ENCODE measurements at places on chromosomes 3 and 15.

DNA sequence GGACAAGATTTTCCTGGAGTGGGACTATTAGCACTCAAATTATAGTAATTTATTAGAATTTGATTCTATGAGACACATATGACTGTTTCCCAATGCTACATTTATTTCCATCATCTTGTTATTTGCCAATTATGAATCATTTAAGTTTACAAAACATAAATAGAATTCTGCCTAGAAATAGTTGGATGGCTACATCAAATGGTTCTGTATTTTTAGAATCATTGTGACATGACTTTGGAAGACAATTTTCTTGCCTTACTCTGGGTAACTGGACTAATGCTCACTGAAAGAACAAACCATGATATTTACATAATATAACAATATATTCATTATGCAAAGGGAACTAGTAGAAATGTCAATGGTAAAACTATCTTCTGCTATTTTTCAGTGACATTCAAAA is 173.5 kb downstream of the ZIC1 start:
- no peak for DNase-seq

GRCh38 chr3:87771337-87772192 is 287.2 kb downstream of the CGGBP1 start:
- DNase-seq, result peak; percentile 74

GRCh38 chr15:33778852-33779251 is 189.4 kb upstream of the CHRM5 start:
- DNase-seq, result no peak

- DNase-seq, result no peak
These were observed 1.3 kb downstream of the ELL3 start for GRCh38 chr15:43775411-43775965.

GRCh38 chr3:160486459-160486869 is 36.9 kb upstream of the TRIM59 start:
- DNase-seq, result peak; percentile 68

GRCh38 chr3:37700466-37701248 is 161.0 kb upstream of the CTDSPL start:
- no peak for DNase-seq

DNA sequence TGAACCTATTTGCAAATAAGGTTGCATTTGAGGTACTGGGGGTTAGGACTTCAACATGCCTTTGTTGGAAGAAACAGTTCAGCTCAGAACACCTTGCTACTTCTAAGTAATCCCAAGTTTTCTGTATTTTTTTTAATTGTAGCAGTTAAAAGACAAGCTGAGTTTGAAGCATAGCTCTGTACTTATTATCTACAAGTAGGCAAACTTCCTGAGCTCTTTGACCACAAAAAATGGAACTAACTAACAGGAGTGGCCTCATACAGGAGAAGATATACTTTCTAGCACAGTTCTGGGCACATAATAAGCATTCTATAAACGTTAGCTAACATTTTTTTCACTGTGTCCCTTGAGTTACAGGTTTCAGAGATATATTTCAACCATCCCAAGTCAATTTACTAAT is 159.2 kb downstream of the CHST2 start:
- no peak for DNase-seq

GRCh38 chr3:129161860-129162271 is 1.0 kb upstream of the ISY1 start:
- peak; percentile 34 for DNase-seq

GRCh38 chr15:37902126-37902525 is 32.3 kb upstream of the TMCO5A start:
- no peak for DNase-seq

GRCh38 chr15:66789029-66790025 is 87.3 kb downstream of the SMAD6 start:
- DNase-seq, result peak; percentile 30

DNA sequence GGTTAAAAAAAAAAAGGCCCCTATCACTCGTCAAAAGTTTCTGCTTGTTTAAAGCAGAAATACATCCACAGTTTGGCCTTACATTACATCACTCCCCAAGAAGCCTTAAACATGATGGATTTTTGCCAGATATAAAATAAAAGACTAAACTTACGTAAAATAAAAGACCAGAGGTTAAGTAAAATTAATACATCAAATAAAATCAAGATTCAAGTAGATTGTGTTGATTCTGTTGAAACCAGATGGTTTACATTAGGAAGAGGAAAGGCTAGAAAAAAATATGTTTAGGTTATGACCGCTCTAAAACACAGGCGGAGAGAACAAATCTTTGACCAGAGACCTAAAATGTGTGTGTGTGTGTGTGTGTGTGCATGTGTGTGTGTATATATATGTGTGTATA is 104.1 kb downstream of the DUT start:
- DNase-seq, result no peak

DNA sequence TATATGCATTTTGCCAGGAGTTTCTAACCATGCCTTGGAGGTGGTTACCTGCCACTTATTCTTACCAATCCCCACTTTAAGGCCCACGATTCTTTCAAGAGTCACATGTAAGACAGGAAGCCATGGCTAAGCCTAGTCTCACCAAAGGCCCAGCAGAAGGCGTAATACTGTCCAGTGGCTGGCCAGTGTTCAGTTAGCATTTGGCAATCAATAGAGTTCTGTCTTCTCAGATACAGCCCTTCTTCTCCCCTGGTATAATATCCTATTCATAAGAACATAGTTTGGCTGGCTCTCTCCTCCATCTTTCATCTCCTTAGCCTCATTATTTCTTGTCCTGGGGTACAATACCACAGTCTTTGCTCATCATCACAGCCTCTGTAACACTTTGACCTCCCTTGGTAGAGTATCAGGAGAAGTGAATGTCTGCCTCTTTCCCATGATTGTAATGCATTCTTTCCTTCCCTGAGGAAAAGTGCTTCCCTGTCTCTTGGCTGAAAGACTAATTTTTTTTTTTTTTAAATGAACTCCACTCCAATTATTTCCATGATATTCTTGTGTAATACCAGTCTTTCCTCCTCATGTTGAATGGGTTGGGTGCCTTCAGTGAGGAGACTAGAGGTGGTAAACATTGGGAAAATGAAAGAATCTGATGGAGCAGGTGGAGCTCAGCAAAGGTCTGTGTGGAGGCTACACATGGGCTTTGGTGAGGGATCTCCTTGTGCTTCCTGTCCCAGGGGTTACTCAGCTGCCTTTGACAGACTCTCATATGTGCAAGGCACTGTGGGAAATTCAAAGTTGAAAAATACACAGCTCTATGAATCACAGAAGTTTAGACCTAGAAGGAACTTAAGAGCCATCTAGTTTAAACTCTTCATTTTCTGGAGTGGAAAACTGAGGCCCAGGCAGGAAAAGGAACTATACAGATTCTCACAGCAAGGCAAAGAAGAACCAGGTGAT is 218.2 kb downstream of the P3H2 start:
- no peak for DNase-seq

- no peak for DNase-seq
These were observed 268.8 kb downstream of the MEX3B start for GRCh38 chr15:81776976-81777375.

DNA sequence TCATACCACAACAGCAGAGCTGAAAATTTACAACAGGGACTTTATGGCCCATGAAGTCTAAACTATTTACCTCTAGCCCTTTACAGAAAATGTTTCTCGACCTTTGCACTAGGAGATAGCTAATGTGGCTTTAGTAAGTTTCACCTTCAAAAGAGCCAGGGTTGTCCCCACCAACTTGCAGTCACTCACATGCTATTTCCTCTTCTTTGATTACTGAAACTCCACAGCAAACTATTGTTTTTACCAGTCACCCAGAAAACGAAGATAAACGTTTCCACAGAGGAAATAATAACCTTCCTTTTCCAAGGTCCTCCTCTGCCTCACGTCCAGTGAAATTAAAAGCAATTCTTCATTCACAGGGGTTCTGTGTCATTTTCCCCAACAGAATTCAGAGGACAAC is 48.2 kb downstream of the WWTR1 start:
- DNase-seq, result no peak

DNA sequence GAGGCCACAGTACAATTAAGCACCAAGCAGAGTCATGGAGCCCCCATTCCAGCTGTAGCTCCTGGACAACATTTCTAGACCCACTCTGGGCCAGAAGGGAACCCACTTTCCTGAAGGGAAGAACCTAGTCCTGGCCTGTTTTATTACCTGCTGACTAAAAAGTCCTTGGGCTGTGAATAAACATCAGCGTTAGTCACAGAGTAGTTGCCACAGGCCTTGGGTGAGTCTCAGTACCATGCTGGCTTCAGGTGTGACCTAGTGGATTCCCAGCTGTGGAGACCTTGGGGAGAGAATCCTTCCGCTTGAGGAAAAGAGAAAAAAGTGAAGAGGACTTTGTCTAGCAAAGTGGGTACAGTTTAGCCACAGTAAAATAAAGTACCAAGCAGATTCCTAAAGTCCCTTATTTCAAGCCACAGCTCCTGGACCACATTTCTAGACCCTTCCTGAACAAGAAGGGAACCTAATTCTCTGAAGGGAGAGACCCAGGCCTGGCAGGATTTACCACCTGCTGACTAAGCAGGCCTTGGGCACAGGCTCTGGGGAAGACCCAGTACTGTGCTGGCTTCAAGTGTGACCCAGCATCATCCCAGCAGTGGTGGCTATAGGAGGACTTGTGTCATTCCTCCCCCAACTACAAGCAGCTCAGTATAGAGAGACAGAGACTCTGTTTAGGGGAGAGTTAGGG is 118.3 kb upstream of the KCNH8 start:
- DNase-seq, result no peak

GRCh38 chr3:185632996-185633395 is 46.9 kb downstream of the SENP2 start:
- DNase-seq, result no peak

DNA sequence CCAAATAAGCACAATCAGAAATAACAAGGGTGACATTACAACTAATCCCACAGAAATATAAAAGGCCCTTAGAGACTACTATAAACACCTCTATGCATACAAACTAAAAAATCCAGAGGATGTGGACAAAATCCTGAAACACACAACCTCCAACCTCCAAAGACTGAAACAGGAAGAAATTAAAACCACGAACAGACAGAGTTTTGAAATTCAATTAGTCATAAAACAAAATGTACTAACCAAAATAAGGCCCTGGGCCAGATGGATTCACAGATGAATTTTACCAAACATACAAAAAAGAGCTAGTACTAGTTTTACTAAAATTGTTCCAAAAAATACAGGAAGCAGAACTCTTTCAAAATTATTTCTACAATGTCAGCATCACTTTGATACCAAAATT is 1043.6 kb downstream of the DIPK2A start:
- DNase-seq, result no peak

- DNase-seq, result no peak
These were observed 3.1 kb downstream of the CIB1 start for GRCh38 chr15:90230610-90231009.

- no peak for DNase-seq
These were observed 172.3 kb downstream of the SLCO3A1 start for GRCh38 chr15:92025706-92026270.

GRCh38 chr3:37924453-37924852 is 62.8 kb downstream of the CTDSPL start:
- no peak for DNase-seq

DNA sequence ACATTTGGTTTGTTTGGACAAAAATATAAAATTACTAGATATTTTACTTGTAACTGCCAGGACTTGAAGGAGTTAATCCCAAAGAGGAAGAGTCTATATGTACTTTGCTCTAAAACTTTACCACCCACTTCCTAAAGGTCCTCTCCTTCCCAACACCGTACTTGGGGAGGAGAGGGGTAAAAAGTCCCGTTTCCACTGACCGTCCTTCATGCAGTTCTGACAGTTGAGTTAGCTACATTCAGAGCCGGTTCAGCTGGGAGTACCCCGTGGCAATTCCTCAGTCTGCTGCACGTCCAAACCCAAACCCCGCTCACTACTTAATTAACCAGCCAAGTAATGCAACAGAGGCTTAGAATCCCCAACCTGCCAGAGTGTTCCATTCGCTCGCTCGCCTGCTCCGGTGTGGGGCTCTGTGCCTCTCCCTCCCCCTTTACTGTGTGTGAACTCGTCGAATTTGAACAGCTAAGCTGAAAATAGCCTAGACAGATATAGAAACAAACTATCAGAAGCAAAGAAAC is 519.7 kb downstream of the FOXP1 start:
- DNase-seq, result peak; percentile 56

DNA sequence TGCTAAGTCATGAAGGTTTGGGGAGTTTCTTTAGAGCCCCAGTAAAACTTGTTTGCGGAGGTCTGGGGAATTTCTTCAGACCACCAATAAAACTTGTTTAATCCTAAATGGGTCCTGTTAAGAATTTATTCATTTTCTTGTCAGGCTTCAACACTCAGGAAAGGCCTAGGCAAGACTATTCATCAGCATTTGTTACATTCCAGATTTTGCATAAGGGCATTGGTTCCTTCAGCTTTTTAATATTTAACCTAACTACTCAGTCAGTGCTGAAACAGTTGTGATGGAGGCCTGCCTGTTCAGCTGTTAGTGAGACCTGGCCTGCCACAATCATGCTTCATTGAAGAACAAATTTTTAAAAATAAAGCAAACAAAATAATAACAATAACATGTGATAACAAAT is 954.2 kb upstream of the SEMA6D start:
- no peak for DNase-seq

DNA sequence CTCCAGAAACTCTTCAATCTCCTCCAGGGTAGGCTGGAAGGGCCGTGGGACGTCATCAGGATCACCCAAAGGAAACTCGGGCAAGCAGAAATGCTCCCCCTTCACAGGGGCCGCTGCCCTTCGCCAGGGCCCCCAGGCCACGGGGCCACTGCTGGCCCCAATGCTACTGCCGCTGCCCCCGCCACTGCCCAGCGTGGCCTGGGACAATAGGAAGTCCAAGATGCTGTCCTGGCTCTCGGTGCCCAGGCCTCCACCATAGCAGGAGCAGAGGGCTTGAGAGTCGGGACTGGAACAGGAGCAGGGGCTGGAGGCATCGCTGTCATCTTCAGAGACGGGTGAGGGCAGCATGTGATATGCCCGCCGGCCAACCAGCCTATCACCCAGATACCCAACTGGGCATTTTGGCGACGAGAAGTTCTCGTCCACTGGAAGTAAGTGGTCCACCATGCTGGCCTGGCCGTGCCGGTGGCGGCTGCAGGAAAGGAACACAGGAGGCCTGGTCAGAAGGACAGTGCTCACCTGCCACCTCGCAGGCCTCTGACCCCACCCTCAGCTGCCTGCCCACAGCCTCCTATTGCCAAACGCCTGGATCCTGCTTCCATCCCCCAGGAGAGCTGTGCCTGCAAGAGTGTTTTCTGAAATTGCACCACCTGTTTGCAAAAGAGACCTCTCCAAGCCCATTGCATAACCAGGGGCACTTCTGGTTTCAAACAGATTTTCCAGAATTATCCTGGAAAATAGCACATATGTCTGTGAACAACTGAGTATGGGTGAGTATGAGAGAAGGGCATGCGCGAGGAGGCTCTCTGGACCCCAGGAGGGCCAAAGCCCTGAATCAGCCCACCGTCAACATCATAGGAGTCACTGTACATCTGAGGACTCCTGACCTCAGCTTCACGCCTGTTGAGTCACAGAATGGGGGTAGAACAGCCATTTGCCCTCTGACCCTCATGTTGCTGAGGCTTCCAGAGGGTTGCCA is 4.4 kb downstream of the KLF15 start:
- DNase-seq, result no peak

- no peak for DNase-seq
These were observed 189.1 kb downstream of the GHSR start for GRCh38 chr3:172259111-172259541.

GRCh38 chr15:52039925-52040781 is 21.1 kb downstream of the MAPK6 start:
- DNase-seq, result no peak
